ENCODE measurements at places on chromosomes 11 and 22.

DNA sequence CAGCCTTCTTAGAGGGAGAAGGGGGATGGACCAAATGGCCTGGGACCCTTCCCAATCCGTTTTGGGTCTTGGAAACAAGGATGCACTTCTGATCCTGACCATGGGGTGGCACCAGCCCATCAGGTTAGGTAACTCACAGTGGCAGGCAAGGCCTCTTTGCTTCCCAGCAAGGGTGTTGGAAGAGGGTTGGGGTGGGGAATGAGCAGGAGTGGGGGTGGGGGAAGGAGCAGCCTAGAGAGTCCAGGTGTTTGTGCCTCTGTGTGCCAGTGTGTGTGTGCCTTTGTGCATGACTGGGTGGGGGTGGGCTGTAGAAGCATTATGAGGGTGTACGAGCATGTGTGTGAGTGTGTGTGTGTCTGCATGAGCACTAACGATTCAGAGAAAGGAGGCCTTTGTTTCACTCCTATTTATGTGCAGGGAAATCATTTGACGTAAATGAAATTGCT lies 213.1 kb downstream of the INSC start:
- DNase-seq, result no peak

GRCh38 chr11:1300121-1300520 lies 9.3 kb downstream of the TOLLIP start:
- no peak for DNase-seq

DNA sequence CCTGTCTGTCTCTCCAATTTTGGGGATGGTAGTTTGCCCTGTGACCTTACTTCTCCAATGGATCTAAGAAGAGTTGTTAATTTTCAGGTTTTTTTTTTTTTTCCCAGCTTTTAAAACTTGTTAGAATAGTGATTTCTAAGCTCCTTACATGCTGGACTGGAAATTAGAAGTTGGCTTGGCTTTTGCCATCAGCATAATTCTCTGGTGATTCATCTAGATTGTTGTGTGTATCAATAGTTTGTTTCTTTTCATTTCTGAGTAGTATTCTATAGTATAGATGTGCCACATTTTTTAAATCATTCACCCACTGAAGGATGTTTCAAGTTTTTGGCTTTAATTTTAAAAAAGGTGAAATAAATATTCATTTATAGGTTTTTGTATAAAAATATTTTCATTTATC lies 51.4 kb downstream of the ADAMTS15 start:
- DNase-seq, result no peak

GRCh38 chr11:68664906-68665305 lies 19.4 kb upstream of the GAL start:
- DNase-seq, result no peak

GRCh38 chr22:19970479-19971275 lies 29.1 kb upstream of the TXNRD2 start:
- DNase-seq, result peak; percentile 60

GRCh38 chr22:43289976-43290721 lies 53.0 kb downstream of the SCUBE1 start:
- DNase-seq, result no peak

DNA sequence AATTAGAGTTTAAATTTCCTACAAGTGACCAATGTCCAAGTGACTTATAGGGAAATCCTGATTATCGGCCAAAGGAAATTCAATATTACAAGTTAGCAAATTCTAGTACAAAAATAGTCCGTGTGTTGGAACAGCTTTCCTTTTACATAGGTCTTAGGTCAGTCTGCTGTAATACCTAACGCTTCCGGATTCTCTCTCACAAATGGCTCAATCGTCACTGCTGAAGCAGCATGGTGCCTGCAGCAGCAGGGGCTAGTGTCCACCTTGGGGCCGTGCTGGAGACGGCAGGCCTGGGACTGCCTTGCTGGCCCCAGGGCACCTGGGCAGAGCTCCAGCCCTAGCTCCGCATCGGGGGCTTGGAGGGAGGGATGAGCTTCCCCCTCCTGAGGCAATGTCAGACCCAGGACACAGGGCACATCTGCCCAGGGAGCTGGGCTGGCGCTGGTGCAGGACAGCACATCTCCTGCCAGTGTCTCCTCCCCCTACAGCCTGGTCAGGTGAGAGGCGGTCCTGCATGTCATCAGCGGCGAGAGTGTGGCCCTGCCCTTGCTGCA lies 39.4 kb upstream of the CLTCL1 start:
- DNase-seq, result no peak

DNA sequence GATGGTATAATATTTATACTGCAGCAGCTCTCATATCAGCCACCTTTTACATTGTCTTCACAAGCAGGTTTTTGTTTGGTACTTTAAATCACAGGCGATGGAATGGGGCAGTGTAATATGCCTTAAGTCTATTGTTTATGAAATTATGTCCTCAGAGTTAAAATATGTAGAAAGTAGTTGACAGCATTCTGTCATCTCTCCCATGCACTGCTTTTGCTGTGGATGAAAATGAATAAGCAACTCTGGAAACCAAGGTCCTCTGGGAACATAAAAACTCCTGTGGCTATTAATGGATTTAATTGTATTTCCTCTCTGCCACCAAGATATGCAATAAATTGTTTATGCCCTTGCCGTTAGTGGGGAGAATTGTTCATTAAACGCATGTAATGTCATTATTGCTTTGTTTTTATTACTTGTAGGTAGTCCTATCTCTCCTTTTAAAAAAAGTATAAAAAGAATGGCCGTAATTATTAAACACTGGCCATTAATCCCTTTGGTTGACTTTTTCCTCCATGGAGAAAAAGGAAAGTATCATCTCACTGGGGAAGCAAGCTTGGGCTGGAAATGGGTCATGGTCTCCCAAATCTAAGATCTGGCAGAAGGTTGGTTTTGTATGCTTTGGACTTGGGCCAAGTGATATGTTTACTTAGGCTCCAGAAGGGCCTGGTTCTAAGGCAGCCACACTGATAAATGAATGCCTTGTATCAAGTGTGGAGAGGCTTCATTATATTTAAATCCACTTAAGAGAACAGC lies 13.1 kb downstream of the PACS1 start:
- DNase-seq, result no peak

DNA sequence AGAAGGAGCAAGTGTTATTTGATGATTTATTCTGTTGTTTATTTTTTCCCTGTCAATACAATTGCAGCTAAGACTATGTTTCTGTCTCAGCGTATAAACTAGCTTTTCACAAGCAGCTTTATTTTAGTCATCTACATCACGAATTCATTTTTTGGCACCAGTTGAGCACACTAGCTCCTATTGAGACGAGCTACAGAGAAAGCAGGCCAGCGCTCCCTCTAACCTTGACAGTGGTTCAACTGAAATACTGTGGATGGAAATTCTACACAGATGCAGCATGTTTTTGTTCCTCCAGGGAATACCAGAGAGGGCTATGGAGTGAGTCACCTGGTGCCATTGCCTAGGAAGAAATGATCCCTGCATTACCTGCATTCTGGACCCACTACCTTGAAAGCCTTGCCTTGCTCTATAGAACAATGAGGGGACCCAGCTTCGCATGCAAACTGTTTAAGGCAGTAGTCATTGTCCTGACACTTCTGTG lies 108.2 kb upstream of the ARHGAP42 start:
- no peak for DNase-seq

GRCh38 chr22:27212617-27213177 lies 555.3 kb downstream of the MIAT start:
- DNase-seq, result no peak

DNA sequence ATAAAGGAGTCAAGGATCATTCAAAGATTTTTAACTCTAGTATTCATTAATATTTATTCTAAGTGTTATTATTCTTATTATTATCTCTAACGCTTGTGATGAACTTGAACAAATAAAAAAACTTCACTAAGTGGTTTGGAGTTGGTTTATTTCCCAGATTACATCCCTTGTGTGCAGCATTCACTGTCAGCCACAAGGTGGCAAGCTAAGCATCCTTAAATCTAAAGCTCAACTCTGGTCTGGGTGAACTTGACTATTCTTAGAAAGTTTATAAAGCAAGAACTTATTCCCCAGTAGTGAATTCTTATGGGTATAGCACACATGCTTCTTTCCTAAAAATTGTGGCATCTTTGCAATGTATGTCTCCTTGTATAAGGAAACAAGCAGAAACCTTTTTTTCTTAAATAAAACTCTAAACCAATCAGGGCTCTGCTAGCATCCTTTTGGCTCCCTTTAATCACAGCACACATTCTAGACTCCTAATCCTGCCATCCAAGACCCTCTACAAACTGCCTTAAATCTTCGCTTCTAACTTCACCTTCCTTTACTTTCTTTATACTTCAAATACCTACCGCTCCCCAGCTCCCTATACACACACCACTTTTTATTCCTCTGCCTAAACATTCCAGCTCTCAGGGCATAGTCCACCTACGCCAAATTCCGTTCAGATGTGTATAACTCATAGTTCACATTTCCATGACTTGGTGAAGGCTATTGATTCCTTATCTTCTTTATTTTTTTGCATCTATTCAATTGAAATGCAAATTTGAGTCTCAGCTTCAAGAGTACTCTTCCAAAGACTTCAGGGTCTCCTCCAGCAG lies 1068.8 kb downstream of the DLG2 start:
- DNase-seq, result no peak

- no peak for DNase-seq
Measured at GRCh38 chr22:26008587-26008986, 160.7 kb upstream of the SEZ6L start.

DNA sequence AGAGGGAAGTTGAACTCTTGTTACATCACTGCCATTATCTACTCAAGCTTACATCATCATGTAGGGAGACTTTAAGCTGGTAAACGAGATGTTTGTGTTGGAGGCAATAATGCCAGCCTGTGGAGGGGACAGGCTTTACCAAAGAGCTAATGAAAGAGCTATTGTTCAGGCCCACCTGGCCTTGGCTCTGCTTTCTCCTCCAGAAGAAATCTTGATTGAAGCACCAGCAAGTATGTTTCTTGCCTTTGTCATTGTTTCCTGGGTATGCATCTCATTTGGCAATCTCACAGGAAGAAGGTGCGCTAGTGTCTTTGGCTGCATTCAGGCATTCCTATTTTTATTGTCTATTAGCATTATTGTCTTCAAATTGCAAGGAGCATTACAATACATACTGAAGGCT lies 16.7 kb upstream of the CARD18 start:
- DNase-seq, result no peak

DNA sequence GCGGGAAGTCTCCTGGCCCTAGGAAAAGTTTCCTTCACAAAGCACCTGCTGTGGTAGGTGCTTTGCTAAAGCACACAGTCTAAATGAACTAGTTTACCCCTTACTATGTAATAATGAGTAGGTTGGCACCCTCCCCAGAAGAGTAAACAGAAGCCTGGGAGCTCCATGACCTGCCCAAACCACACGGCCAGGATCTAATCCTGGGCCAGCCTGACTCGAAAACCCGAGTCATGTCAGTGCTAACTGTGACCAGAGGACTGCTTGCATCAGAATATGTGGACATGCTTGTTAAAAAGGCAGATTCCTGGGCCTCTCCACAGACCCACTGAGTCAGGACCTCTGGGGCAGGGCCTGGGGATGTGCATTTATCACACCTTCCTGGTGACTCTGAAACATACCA lies 67.7 kb downstream of the PANX1 start:
- DNase-seq, result no peak

- no peak for DNase-seq
Measured at GRCh38 chr11:22787551-22788162, 41.9 kb downstream of the SVIP start.

DNA sequence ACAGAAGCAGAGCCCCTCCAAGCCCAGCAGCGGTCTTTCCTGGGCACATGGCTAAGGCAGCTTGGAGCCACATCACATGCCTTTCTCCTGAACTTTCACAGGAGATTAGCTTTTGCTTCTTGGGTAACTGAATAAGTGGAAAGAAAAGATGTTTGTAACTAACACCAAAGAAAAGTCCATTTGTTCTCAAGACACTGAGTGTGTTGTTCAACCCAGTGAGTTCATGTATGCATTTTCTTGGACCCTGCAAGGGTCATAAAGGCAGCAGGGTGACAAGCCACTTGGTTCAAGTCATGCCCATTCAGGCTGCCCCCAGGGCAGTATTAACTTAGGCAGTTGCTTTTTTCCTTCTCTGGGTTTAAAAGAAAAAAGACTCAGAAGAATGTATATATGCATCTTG lies 203.4 kb downstream of the FAM76B start:
- no peak for DNase-seq

DNA sequence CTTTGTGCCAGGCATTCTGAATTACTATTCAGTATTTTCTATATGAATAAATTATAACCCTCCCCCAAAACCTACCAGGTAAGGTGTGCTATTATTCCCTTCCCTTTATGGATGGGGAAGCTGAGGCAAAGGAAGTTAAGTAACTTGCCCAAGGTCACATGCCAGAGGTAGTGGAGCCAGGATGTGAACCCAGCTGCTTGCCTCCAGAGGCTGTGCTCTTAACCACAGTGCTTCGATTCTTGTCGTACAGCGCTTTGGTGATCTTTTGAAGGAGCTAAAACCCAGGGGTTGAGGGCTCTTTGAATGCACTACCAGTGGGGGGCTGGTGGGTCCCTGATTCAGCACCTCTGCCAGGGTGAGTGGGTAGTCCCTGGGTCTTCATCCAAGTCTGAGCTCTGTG lies 18.8 kb downstream of the MCM5 start:
- DNase-seq, result no peak

DNA sequence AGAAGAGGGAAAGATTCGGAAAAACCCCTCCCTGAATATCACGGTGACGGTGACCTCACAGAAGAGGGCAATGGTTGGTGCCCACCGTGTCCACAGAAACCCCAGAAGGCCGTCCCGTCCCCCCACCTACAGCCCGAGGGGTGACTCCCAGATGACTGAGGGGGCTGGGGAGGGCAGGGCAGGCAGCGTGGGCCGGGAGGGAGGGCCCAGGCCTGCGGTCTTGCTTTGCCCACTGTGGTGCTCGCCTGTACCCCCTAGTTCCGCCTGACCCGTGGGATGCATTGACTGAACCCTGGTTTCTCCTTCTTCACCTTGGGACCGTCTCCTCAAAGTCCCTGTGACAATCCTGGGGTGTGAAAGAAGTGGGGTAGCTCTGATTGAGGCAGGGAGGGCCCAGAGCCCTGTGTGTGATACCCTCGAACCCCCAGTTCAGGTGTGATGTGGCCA lies 526.7 kb downstream of the BRD1 start:
- no peak for DNase-seq

DNA sequence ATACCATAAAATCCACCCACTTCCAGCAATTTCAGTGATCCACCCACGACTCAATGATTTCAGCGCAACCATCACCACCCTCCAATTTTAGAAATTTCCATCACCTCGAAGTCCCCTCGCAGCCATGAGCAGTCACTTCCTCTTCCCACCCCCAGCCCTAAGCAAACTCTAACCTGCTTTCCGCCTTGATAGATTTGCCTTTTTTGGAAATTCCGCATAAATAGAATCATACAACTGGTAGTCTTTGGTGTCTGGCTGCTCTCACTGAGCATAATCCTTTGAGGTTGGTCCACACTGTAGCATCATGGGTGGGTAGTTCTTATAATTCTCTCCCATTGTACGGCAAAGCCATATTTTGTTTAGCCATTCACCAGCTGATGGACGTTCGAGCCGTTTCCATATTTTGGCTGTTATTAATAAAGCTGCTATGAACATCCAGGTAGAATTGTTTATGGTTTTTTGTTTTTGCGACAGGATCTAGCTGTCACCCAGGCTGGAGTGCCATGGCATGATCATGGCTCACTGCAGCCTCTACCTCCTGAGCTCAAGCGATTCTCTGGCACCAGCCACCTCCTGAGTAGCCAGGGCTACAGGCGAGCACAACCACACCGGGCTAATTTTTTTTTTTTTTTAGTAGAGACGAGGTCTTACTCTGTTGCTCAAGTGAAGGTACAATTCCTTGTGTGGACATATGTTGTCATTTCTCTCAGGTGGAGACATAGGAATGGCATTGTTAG lies 16.0 kb downstream of the PIM3 start:
- DNase-seq, result no peak

Data from stimulated activated CD8-positive, alpha-beta memory T cell treated with anti-CD3 and anti-CD28 coated beads, Interleukin-2, amount 100 ng/mL, for 1 hour (primary cell).